Stimulated activated CD4-positive, alpha-beta T cell treated with anti-CD3 and anti-CD28 coated beads, Interleukin-1b, Interleukin-23, amount 100 ng/mL, for 1 hour (primary cell): ENCODE measurements at places on chromosomes 4 and X.

DNA sequence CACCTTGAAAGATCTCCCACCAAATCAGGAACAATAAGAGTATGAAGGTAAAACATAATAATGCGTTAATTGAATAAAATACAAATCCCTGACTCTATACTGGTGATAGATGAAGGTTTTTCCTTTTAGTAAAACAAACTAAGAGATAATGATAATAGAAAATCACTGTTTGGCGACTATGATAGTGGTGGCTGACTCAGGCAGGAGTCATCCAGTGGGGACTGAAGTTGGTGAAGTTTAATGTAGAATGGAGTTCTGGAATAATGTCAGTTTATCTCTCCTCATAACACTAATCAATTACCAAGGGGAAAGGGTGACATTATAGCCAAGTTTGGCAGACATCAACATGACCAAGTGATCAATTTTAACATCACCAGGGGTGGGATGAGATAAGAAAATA, 21.3 kb downstream of the ABCG2 start:
- no peak for DNase-seq

GRCh38 chr4:11585506-11585905, 156.8 kb upstream of the HS3ST1 start:
- no peak for DNase-seq

GRCh38 chr4:2940267-2941137, 22.7 kb downstream of the NOP14 start:
- no peak for DNase-seq

- DNase-seq, result no peak
Measured at GRCh38 chr4:53490965-53491622, 100.2 kb downstream of the LNX1 start.

DNA sequence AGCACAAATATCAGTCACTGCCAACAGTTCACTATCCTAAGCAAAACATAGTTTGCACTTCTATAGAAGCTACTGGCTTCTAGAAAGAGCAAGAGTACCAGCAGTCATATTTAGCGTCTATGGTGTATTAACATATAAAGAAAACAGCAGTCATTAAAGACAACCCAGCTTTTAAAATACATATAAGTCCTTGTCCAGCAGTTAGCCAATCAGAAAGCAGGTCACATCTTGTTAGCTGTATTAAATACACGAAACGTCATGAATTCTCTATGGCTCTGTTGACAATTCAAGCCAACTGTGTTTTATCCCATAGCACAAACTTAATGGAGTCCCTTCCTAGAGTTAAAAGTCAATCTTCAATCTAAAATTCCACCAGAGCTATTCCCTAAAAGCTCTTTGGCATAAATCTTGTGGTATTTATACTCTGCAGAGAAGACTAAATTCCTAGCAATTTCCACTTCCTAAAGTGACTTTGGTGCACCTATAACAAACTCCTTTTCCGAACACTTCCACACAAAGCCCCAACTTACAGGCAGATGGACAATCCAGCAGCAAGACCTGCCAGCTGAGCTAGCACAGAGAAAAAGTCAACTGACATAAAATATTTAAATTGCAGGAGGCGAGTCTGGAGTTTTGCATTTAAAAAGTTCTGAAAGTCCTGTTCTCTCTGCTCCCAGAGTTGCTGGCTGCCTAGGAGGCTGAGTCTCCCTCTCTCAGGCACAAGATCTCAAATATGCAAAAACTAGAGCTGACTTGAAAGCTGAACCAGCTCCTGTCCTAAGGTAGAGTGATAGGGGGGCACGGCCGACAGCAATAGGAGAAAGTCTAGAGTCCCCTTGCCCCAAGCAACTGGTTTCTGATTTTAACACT, 1.3 kb downstream of the LDB2 start:
- no peak for DNase-seq

GRCh38 chr4:163649557-163650091, 155.1 kb downstream of the TMA16 start:
- no peak for DNase-seq

DNA sequence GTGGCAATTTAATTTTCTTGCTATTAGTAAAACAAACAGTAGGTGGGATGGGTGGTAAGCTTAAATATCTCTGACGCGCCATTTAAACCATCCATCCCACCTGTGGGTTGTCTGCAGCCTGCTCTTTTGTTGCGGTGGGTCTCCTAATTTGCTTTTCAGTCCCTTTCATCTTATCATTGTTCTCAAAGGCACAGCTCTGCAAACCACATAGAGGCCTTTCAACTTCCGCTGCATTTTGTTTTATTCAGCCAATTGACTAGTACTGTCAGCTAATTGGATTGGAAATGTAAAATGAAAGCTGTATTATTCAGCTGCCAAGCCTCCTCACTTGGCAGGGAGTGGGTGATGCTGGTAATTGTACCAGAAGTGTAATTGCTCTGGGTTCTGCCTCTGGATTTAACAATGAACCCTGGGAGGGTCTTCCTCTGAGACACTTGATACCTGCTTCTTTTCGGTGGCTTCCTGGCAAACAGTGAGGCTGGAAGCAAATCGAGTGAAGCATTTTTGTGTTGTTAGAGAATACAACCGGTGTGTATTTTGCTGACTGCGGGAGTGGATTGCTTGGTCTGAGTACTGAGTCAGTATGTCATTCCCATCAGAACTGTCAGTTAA, 165.6 kb downstream of the FRAS1 start:
- DNase-seq, result no peak

DNA sequence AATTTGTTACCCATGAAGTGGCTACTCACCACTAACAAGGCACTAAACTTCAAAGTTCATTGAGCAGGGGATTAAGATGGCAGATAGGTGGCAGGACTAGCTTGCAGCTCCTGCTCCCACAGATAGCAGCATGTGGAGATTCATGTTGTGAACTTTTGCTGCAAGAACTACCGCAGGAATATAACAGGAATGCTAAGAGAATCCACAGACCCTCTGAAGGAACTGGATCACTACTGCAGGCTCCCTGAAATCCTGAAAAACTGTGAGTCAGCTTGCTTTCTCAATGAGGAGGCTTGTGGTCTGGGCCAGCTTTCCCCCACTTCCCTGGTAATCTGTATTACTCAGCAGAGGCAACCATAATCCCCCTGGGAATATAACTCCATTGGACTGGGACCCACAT, 118.5 kb upstream of the VCX2 start:
- DNase-seq, result no peak

- DNase-seq, result no peak
Measured at GRCh38 chr4:135508006-135508714, 1306.6 kb upstream of the PABPC4L start.

DNA sequence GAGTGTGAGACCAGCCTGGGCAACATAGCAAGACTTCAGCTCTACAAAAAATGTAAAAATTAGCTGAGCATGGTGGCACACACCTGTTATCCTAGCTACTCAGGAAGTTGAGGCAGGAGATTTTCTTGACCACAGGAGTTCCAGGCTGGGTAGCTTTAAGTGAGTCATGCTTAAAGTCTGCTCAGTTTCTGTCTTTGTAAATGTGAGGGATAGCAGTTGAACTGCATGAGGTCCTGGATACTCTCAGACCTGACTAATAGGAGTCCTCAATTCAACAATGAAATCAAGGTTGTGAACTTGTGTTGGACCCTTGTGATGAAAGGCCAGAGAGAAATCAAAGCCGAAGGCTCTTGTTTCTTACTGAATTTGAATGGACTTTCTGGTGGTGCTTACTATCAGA, 45.2 kb downstream of the STARD8 start:
- DNase-seq, result no peak

DNA sequence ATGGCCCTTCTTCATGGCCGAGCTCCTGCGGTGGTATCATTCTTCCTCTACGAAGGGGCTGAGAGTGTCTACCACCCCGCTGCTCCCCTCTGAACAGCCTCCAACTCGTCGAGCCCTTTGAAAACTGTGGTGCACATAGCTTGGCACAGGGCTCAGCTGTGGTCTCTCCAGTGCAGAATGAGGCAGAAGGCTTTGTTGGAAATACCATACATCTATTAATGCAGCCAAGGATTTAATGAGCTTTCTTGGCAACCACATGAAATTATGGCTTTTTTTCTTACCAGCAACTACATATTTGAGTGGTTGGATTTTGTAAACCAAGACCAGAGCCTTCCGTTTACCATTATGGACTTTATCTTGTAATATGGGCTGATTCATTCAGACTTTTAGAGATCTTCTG, 61.7 kb upstream of the CBR4 start:
- no peak for DNase-seq

- no peak for DNase-seq
Measured at GRCh38 chr4:149164282-149164681, 651.4 kb downstream of the IQCM start.

- no peak for DNase-seq
Measured at GRCh38 chr4:99645036-99645435, 12.6 kb downstream of the C4orf54 start.

DNA sequence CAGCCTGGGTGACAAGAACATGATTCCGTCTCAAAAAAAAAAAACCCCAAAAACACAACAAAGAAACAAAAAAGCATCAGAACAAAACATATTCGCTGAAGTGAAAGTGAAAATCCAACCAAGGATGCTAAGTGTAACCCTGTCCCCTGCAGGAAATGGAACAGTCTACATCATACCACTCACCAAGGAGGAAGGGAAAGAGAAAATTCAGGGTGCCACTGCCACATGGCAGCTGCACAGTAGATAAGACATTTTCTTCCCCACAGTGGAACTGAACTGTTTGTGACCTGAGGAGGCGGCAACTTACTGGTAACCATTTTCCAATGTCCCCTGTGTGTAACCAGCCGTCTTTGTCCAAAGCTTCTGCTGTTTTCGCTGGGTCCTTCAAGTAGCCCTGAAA, 28.2 kb upstream of the CENPU start:
- no peak for DNase-seq

- no peak for DNase-seq
Measured at GRCh38 chrX:44332437-44332836, 11.0 kb downstream of the EFHC2 start.

- no peak for DNase-seq
Measured at GRCh38 chrX:44876086-44876485, 3.1 kb downstream of the KDM6A start.

DNA sequence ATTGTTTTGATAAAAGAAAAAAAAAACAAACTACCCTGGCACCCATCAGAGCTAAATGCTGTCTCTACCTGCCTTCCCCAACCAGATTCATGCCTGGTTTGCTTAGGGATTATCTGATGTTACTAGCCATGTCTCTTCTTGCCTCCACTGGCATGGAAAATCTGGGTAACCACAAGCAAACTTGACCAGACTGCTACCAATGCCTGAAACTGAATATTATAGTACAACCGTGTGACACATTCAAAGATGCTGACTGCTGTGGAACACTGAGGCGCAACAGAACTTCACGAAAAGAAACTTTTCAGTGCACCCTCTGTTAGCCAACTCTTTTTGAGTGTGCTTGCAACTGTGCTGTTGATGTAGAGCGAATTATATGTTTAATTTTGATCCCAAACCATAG, 228.1 kb downstream of the CBR4 start:
- no peak for DNase-seq

DNA sequence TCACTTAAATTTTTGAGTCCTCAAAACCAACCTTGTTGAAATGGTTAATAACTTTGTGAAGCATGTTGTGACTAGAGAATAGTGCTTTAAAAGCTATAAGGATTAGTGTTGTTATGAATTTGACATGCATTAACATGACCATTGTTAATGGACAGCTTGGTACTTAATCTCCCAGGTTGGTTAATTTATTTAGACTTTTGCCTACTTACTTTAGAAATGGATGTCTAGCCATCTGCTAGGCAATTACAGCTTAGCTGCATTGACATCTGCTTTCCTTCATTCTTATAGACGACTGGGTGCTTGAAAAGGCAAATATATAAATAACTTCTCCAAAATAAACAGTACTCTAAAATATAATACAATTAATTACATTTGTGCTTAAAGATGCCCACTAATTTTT, 368.0 kb downstream of the CCSER1 start:
- no peak for DNase-seq

DNA sequence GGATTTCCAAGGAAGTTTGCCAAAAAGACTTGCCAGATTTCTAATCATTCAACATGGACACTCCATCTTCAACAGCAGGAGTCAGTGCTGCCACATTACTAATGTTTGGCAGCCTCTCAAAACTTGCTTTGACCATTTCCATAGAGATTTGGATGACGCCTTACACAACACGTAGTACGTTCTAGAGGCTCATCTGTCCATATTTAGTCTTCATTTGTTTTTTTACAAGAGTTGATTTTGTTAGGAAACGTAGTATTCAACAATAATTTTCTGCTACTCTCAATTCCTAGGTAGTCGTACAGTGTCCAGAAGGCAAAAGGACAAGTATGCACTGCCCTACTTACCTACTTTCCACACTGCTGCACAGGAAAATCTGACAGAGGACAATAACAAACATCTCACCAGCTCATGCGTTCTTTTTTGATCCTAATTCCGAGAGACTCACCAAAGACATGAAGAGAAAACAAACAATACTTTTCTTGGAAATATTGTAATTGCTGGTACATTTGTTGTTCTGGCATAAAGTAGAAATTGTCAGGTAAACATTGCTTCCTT, 117.3 kb downstream of the SNCA start:
- DNase-seq, result no peak
